H54 (cell line): ENCODE measurements at places on chromosomes 5 and 9.

- DNase-seq: no peak
These were observed 68.9 kb upstream of the EQTN start for GRCh38 chr9:27365707-27366376.

GRCh38 chr9:133144904-133145851 is 18.5 kb downstream of the GBGT1 start:
- no peak for DNase-seq

DNA sequence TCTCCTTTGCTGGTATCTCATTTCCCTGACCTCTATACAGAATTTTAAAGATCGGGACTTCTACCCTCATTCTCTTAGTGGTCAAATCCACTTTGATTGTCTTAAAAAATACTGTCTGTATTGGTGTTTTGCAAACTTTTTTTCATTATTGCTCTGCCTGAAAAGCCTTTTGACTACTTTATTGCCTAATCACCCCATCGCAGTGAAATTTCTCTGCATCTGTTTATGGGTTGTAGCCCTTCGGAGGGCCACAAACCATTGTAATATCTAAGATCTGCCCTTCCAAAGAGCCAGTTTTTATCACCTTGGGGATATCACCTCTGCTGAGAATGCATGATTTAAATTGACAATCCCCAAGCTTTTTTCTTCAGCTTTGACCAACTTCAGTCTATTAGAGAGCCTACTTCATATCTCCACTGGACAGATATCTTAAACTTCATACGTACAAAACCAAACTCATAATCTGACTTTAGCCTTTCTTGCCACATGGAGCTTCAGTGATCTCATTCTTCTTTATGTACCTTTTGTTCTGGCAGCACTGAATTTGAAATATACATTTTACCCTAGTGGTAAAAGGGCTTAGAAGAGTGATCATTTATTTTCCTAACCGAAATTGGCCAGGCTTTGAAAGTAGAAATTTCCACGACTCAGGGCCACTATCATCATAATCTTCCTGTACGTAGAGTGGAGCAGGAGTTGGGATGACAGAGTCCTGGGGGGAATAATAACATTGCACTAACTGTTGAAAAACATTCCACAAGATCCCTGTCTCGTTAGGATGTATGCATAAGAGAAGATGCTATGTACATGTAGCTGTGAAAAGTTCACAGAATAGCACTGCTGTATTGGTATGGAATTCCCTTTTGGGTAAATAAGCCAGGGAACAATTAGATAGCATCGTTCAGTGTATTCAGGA is 21.4 kb downstream of the KIF2A start:
- DNase-seq: no peak

GRCh38 chr9:136673088-136673974 is 10.6 kb downstream of the EGFL7 start:
- DNase-seq: no peak

DNA sequence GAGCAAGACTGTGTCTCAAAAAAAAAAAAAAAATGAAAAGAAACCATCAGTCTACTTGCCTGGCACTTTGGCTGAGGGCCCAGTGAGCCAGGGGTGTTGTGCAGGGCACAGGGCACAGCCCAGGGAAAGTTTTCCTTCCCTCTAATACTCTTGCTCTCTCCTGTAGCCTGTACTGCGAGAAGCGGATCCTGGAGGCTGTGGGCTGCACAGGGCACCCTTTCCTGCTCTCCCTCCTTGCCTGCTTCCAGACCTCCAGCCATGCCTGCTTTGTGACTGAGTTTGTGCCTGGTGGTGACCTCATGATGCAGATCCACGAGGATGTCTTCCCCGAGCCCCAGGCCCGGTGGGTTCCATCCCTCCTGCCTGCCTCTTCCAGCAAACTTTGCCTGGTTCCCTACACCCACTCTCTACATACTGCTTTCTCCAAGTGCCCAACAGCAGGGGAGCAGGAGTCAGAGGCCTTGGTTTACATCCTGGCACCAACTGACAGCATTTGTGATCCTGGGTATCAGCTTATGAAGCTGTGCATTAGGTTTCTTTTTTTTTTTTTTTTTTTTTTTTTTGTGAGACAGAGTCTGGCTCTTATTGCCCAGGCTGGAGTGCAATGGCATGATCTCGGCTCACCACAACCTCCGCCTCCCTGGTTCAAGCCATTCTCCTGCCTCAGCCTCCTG is 7.2 kb downstream of the ZDHHC12 start:
- no peak for DNase-seq

DNA sequence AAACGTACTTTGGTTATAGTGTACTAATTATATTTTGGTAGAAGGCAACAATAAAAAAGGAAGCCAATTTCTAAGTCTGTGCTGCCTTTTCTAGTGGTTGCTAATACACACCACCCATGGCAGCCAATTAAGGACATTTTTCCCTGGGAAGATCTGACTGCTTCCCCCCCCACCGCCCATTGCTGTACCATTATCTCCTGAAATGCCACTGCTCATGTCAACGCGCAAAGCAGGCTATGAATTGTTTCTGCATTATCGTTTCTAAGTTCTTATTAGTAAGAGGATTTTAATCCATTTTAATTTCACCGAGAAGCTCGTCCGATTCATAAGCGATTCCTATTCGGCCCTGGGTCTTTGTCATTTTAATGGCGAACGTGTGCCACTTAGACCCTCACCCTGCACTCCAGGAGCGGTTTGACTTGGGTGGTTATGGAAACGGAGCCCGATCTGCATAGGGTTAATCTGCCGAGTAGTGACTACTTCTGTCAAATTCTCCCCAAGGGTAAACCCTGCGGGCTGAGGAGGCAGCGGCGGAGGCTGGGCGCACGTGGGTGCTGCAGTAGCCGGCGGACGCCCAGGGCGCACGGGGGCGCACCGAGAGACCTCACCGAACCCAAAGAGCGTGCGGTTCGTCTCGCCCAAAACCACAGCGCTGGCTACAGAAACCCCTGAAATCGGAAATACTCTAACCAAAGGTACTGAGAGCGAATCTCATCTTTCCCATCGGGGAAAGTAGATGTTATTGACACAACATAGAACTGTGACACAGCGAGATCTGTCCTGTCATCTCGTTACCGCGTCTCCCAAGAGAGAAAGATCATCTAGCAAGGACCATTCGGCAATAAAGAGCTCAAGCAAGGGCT is 55.8 kb upstream of the SHC3 start:
- DNase-seq: no peak

DNA sequence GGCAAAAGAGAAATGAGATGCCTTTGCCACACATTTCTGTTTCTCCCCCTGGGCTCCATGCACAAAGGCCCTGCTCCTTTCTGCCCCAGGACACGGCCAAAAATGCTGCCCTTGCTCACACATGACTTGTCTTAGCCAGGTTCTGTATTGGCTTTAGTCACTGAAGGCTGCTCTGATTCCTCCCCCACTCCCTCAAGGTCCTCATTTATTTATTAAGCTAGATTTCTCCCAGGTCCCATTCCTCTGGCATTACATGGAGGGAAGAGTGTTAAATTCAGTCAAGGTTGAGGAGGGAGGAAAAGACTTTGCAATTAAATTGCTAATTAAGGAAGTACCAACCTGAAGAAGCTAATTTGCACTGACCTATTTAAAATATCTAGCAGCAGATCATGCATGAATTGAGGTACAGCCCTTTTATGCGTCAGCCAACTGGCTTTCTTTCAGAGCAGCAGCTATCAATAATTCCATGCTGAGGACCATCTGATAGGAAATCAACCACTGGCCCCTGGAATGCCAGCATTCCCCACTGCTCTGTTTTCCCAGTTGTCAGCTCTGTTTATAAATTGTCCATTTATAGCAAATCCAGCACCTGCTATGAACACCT is 81.2 kb upstream of the MAP3K1 start:
- DNase-seq: no peak

GRCh38 chr9:76181020-76181641 is 213.1 kb downstream of the RFK start:
- peak; percentile 31 for DNase-seq

DNA sequence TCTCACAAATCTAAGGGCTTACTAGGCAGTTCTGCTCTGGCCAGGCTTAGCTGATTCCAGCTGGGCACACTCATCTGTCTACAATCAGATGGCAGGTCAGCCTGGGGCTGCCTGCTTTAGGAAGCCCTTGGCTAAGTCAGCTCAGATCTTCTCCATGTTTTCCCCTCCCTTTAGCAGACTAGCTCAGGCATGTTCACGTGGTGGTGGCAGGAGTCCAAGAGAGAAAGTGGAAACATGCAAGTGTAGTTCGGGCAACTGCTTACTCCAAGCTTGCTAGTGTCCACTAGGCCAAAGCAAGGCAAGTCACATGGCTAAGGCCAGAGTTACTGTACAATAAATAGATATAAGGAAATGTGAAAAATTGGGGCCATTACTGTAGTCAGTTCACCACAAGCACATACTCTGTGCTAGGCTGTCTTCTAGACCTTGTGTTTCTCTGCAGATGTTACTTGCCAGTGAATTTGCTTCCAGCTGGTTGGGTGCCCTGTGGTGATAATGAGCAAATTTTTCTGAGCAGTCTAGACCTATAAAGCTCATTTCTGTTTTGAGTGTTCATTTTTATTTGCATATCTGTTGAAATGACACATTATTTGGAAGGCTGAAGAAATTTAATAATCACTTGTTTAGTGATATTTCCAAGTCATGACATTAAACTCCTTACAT is 38.3 kb downstream of the RECK start:
- no peak for DNase-seq

DNA sequence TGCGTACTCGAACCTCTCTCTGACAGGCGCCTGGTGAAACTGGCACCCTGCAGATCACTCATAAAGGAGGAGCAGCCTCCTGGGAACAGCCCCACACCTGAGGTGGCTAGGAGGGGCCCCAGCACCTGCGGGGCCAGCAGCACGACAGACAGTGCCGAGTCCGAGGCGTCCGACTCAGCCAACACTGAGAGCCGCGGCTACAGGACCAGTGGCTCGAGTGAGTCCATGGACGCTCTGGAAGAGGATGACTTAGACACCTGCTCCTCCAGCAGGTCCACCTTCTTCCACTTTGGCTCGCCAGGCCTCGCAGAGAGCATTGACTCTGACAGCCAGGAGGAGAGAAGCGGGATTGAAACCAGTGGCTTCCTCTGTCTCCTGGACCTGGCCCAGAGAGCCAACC is 13.5 kb upstream of the TRMT10B start:
- no peak for DNase-seq

DNA sequence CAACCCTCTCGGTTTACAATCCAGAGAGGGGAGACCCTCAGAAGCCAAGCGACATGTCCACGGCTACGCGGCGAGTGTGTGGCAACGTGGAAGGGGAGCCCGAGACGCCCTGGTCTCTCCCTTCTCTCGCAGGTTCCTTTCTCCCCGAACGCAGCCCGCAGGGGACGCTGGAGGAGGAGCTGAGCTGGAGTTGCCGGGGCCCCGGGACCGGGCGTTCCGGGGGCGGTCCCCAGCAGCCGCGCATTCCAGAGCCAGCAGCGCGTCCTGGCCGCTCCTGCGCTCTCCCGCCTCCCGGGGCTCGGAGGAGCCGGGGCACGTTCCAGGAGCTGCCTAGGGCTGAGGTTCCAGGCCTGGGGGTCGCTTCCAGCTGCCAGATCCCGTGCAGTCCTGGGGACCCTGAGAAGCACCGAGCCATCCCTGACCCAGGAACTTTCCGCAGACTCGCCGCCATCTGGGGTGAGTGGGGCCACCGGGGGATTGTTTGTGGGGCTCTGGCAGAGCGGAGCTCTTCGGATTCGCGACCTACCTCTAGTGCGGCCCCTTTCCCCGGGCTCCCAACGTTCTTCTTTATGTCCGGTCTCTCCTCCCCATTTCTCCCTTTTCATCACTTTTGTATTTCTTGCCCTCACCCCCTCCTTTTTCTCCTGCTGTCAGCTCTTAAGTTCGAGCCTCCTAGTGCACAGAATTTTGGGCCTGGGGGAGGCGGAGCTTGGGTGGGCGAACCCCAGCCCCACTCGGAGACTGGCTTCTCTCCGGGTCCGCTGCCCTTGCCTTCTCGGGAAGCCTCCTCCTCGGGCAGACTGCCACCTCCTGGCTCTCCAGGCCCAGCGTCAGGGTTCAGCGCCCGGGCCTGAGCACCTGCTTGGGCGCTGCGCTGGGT is at the start of gene SMIM3:
SMIM3 (plus strand) TSS at position 241 of the 880 bp plus-strand sequence. CDS start 16,684 bp downstream, outside the sequence.
- DNase-seq: peak; percentile 49

DNA sequence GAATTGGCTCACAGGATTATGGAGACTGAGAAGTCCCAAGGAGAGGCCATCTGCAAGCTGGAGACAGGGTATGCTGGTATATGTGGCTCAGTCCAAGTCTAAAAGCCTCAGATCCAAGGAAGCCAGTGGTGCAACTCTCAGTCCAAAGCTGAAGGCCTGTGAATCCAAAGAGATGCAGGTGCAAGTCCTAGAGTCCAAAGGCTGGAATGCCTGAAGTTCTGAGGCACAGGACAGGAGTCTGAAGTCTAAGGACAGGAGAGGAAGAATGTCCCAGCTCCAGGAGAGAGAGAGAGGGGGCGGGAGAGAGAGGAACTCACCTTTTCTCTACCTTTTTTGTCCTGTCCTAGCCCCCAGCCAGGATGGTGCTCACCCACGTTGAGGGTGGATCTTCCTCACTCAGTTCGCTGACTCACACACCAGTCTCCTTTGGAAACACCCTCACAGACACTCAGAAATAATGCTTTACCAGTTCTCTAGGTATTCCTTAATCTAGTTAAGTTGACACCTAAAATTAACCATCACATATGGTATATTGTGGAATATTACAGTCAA is 49.6 kb downstream of the KCNN2 start:
- DNase-seq: no peak

- no peak for DNase-seq
These were observed 208.7 kb upstream of the DAP start for GRCh38 chr5:10969684-10970180.

DNA sequence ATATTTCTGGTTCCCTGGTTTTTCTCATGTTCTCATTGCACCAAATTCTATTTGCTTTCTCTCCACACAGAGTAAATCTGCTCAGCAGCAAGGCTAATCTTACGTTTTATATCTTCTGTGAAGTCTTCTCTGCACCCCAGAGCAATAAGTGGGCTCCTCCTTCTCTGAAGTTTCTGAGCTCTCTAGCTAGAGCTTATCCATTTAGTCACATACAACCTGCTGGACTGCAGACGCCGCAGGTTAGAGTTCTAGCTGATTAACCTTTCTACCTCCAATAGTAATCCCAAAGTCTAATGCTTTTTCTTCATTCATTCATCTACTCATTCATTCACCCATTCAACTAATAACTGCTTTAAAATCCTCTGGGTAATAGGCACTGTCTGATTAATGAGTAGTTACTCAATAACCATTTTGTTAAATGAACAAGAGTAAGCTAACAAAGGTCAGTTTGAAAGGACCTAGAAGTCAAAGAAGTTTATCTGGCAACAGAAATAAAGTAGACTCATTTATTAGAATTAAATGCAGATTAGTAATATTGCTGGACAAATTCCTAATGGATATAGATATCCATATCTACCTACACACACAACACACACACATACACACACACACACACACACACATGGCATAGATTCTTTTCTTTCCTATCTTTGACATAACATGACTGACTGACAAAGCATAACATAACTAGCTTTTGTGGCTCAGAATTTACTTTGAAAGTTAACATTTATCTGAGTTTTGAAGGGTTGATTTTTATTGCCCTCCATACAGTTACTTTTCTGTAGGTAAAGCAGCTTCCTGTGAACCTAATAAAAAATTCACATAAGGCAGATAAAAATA is 984.6 kb upstream of the SEMA6A start:
- no peak for DNase-seq

DNA sequence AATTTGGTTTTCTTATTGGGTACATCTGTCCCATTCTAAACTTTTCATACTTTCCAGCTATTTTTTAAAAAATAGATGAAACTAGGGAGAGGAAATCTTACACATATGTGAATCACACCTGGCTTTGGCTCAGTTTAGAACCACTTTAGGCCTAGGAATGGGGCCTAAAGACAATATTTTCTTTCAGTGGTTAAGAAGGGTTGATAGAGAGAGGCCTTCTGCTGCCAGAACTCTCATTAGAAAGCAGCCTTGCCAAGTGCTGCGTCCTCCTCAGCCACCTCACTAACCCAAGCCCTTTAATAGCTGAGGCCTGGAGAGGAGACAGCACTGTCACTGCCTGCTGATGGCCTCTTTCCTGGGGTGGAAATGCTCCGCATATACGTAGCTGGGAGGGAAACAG is 167.5 kb downstream of the SAXO1 start:
- no peak for DNase-seq
